ENCODE measurements at places on chromosomes 11 and 22. TPM values are rescaled to one million over a fixed set of nuclear protein-coding genes. Genes with fewer than 3 reads are reported as not detected.

GRCh38 chr11:71148716-71149115 lies 103.7 kb downstream of the SHANK2 start:
- DNase-seq, result no peak
- H3K27me3 ChIP-seq, result no peaks in the 10 kb centered on the region
- H3K4me3 ChIP-seq, result no peak overlapping the region
- no peaks in the 10 kb centered on the region for H3K36me3 ChIP-seq

The MDK gene
- 397 TPM for total RNA-seq

DNA sequence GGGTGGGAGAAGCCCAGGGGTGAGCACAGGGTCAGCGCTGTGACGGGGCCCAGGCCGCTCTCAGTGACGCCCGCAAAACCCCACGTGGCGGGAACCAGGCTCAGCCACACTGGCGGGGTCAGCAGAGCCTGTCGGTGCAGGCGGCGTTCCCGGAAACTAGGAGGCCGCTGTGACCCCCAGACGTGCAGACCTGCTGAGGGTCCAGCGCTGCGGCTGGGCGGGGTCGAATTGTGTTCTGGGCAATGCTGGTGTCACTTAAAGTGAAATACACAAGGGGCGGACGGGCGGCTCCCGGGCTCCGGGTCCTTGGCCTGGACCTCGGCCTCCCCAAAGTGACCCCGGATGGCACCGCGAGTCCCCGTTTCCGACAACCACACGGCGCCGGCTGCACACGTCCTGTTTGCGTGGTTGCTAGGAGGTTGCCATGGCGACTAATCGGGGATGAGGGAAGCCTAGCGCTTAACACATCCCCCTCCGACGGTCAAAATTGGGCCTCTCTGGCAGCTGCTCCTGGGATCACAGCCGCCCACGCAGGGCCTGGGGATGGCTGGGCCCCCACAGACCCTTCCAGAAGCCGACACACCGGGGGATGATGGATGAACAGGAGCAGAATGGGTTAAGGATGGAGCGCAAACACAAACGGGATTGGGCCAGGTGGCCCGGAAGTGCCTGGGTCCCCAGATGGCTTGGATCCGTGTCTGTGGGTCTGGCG lies 81.7 kb upstream of the PRR5 start:
- no peaks in the 10 kb centered on the region for H3K4me1 ChIP-seq
- no peak overlapping the region for H3K27ac ChIP-seq
- no peak overlapping the region for H3K4me3 ChIP-seq
- peak; percentile 86 for DNase-seq

- no peaks in the 10 kb centered on the region for H3K27me3 ChIP-seq
- no peaks in the 10 kb centered on the region for H3K36me3 ChIP-seq
- no peak for DNase-seq
- no peak overlapping the region for H3K27ac ChIP-seq
Measured at GRCh38 chr11:114281388-114281956, 14.7 kb upstream of the NNMT start.
